ENCODE measurements at places on chromosomes 5 and 9.

DNA sequence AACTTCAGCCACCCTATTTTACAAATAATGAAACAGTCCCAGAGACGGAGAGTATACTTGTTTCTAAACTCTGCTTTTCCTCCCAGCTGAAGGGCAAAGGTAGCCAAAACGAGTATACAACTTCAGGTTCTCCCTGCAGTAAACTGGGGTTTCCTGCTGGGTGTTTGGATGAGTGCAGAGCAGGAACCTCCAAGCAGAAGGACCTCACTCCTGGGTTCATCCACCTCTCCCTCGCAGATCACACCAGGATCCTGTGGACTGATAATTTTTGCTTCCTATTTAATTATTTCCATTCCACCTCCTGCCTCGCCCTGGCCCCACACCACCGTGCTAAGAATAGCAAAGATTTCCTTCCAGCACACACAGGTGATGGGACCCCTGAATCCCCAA, 2.0 kb upstream of the FOXB2 start:
- no peak for ATAC-seq

DNA sequence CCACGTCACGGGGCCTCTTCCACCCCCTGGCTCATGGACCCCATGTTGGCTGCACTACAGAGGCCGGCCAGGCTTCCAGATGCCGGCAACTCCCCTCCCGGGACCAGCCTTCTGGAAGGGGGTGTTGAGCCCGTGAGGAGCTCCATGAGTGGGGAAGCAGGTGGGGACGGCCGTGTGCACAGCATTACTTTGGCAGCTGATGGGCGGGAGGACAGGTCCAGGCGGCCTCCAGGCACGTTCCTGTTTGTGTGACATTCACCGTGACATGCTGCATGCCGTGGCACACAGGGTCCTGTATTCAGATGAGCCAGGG, 29.1 kb upstream of the ABO start:
- ATAC-seq = no peak

GRCh38 chr9:116223926-116224325, 70.3 kb downstream of the PAPPA start:
- no peak for ATAC-seq

DNA sequence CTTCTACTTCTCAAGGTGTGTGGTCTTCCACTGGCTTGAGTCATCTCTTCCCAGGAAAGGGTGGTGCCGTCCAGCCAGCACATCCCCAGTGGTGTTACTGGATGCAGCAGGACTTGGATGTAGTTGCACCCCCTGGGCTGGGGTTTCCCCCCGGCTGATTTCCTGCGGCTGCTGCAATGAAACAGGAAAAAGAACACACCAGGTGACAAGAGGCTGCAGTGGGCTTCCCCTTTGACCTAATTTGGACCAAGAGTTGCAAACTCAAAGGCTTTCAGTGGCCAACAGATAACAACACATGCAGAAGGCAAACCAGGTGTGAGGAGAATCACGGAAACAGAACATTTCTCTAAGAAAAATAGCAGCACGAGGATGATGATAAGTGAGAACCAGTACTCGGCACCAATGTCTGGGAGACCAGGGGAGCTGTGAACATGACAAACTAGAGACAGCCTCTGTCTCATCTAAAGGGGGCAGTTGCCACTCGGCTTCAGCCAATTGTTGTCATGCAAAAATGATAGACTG, 83.7 kb downstream of the PDE6A start:
- no peak for ATAC-seq

DNA sequence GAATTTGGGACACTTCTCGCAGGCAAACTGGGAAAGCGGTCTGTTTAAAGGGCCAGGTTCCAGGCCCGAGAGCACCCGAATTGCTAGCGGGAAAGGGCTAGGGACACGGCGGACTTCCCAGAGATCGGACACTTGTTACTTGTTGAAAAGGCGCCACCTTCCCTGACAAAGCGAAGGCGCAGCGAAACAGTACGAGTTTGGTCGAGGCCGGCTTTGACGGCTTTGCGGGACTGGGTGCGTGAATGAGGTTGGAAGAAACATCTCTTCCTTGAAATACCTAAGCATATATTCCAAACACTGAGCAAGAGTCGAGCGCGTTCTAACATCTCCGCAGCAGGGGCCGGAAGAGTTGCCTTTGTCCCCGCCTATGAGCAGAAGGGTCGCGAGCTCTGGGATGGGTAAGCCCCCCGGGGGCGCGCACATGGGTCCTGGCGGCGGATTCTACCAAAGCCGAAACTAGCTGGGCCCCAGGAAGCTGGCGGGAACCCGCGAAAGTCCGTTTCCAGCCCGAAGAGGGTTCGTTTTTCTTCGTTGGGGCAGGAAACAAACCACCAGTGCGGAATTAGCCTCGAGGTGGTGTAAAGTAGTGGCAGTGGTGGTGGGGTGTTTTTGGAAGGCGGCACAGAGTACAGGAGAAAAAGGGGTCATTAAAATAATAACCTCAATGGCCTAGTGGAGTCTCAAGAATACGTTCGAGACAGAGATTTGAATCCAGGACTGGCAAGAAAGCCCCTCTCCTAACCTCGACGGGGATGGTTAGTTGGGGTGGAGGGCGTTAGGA, 1.5 kb downstream of the GDNF start:
- peak; percentile 3 for ATAC-seq

DNA sequence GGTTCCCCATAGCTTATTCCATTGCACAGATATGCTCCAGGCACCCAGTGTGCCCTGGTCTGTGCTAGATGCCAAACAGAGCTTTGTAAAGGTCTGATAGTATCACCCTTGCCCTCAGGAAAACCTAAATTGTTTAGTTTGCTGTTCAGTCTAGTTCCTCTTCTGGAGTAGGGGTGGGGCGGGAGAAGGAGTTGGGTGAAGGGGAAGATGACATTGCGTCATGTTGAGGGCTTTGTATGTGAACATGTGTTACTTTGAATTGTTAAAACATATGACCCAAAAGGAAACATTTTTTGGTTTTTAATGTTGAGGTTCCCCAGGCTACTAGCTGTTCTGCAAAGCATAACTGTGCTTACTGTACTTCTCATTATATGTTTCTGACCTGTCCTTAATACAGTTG, 40.6 kb downstream of the HACD4 start:
- ATAC-seq = no peak

- no peak for ATAC-seq
Observed at GRCh38 chr9:106913276-106913675, 50.3 kb downstream of the ZNF462 start.

- peak; percentile 91 for ATAC-seq
Observed at GRCh38 chr5:132227485-132228240, at the start of gene P4HA2. Gene P4HA2 (minus strand): TSS chr5:132227853. CDS start chr5:132218626, 9,227 bp downstream.

- ATAC-seq = no peak
Observed at GRCh38 chr5:16929831-16930230, 6.3 kb downstream of the MYO10 start.

GRCh38 chr9:97954550-97954989, 16.6 kb upstream of the HEMGN start:
- ATAC-seq = peak; percentile 86

DNA sequence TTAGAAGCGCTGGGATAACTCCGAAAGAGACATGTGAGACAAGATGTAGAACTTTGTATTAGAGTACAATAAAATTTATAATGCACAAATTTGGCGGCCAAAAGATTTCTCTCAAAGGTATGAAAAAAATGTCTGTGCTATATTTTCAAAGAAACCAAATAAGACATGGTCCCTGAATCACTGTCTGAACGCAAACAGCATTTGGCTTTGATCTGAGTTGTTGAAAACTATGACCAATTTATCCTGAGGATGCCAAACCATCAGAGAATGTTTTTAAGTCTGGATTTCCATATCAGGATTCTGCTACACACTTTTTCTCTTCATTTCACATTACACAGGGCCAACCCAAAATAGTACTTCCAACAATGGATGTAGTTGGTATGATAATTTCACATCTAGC, 9.9 kb upstream of the GLIS3 start:
- no peak for ATAC-seq

GRCh38 chr5:178327931-178328711, 95.5 kb upstream of the PHYKPL start:
- no peak for ATAC-seq

DNA sequence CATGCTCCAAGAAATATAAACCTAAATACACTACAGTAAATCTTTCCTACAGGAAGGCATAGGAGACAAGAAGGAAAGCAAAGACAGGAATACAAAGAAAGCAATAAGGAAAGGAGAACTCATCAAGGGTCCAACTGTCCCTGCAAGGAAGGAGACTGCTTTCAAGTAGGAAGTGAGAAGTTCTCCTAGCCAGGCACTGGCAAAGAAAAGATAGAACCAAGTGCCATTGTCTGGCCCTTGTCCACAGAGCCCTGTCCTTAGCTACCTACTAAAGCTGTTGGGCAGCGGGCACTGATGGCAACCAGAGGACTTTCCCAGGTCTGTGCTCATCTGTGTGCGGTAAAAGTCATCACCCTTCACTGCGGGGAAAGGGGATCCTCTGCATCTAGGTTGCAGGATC, 108.2 kb downstream of the KLHL3 start:
- no peak for ATAC-seq

DNA sequence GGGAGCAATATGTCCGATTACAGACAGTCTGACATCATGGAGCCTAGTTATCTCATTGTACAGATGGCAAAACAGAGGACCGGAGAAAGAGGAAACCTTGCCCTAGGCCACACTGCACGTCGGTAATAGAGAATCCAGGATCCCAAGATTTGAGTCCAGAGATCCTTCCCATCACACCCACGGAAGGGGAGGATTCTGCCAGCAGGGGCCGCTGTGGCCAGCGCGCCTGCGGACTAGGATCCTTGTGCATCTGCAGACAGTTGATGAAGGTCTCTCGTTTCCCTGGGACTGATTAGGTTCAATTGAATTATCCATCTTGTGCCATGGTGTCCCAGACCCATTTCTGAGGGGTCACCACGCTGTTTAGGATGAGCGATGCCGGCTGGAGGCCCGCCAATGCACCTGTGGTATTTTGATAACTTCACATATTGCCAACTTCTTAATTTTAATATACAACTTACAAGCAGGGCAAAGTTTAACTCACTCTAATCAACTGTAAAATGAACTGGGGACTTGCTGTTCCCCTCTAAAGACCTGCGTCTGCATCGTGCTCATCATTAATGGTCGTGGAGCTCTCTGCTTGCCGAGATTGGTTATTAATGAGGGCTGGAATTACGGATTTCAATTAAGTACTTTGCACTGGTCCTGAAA, 592.7 kb upstream of the BRINP1 start:
- peak; percentile 70 for ATAC-seq

GRCh38 chr9:5614985-5615384, 13.9 kb upstream of the RIC1 start:
- no peak for ATAC-seq

- no peak for ATAC-seq
Observed at GRCh38 chr9:97567182-97567893, 65.8 kb downstream of the TSTD2 start.

- no peak for ATAC-seq
Observed at GRCh38 chr5:88551724-88552345, 283.2 kb upstream of the TMEM161B start.

DNA sequence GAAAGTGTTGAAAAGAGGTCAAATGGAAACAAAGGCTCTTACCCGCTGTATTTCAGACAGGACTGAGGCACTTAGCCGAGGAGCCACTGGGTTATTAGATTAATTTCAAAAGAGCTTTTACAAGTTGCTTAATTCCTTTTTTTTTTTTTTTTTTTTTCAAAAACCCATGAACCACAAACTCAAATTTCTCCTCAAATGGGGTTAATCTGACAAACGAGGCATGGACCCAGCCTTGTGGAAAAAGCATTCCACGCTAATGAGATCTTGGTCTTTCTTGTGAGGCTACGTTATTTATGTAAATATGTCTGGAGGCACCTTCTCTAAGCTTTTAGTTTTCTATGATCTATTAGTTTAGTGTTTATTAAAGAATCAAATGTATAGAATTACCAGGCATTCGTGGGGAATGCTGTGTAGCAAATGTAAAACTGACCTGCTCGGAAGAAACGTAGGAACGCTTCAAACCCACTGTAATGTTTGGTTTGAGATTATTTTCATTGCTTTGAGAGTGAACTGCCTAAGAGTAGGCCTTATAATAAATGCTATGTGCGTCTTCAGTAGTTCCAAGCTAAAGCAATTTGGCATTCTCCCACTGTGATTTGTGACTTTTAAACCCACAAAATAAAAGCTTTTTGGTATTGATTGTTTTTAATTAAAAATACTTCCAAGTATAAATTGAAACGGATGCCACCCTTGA, 134.7 kb downstream of the CDH6 start:
- no peak for ATAC-seq

- ATAC-seq = peak; percentile 45
Observed at GRCh38 chr5:150672237-150672883, 11.3 kb downstream of the MYOZ3 start.

DNA sequence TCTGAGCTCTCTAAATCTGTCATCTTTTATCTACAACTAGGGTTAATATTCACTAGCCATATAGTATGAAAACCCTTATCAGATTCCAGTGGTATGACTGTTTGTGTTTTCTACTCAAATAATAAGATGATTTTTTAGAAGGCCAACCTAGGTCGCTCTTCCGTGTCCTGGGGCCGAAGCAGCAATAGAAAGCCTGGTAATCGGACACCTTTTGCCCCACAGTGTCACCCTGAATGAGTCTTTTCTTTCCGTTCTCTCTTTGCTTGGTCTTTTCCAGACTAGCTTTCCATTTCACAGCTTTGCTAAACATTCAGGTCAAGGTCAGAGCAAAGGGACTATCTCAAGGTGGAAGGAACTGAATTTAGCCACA, 243.3 kb upstream of the ANKRD55 start:
- no peak for ATAC-seq

- peak; percentile 66 for ATAC-seq
Observed at GRCh38 chr5:75049456-75050351, 2.7 kb downstream of the GCNT4 start.

- no peak for ATAC-seq
Observed at GRCh38 chr5:143671674-143672569, 140.0 kb upstream of the HMHB1 start.

GRCh38 chr9:106892632-106893031, 29.7 kb downstream of the ZNF462 start:
- peak; percentile 99 for ATAC-seq

DNA sequence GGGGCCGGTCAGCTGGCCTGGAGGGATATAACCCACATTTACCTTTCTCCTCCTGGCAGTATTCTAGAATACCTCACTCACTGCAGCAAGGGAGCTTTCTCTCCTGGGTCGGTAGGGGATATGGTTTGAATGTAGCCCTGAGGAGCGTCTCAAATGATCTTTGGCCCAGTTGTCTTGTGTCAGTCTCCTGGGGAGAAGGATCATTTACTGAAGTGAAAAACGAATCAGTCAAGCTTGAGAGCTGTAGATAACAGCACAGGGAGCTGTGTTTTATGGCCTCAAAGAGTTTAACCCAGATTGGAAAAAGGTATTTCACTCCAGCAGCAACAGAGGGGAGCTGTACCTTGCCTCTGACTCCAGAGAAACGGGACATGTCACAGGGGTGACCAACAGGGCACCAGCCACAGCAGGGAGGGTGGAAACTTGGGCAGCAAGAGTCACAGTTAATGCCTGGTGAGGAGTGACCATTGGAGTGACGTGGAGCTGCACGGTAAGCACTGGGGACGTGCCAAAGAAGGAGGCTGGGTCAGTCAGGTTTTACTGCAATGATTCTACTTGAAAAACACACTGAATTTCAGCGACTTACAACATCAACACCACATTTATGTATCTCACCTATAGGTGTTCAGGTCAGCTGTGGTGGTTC, 29.8 kb upstream of the ZFR start:
- ATAC-seq = no peak

All from SK-N-SH treated with all-trans-retinoic acid at 6 μM for 48 hours (cell line).